Stimulated activated naive CD4-positive, alpha-beta T cell (primary cell): ENCODE measurements at places on chromosomes 3 and 15.
A peak's percentile ranks its signal among the peaks of the same experiment; 100 is the strongest.

GRCh38 chr3:35201211-35201610 lies 438.1 kb upstream of the ARPP21 start:
- no peak for DNase-seq

GRCh38 chr15:79099692-79100091 lies 9.1 kb upstream of the RASGRF1 start:
- DNase-seq = no peak

DNA sequence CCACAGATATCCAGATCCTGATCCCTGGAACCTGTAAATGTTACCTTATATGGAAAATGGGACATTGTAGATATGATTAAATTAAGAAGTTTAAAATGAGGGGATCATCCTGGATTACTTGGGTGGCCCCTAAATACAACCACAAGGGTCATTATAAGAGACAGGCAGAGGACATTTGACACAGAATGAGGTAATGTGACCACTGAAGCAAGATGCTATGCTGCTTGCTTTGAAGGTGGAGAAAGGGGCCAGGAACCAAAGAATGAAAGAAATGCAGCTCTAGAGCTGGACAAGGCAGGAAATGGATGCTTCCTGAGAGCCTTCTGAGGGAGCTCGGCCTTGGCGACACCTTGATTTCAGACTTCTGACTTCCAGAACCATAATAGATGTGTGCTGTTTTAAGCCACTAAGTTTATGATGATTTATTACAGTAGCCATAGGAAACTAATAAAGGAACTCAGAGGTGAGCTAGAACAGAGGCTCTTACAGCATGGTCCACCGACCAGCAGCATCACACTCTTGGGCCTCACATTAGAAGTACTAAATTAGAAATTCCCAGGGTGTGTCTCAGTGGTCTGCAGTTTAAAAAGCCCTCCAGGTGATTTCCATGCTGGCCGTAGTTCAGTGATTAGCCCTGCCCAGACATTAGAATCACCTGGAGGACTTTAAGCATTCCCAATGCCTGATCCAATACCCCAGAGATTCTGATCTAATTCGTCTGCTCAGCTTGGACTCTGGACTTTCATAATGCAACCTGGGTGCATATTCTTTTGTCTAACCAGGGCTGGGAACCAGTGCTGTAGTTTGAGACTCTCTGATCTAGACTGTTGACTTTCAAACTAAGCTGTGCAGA lies 7.5 kb downstream of the COLQ start:
- DNase-seq = no peak

DNA sequence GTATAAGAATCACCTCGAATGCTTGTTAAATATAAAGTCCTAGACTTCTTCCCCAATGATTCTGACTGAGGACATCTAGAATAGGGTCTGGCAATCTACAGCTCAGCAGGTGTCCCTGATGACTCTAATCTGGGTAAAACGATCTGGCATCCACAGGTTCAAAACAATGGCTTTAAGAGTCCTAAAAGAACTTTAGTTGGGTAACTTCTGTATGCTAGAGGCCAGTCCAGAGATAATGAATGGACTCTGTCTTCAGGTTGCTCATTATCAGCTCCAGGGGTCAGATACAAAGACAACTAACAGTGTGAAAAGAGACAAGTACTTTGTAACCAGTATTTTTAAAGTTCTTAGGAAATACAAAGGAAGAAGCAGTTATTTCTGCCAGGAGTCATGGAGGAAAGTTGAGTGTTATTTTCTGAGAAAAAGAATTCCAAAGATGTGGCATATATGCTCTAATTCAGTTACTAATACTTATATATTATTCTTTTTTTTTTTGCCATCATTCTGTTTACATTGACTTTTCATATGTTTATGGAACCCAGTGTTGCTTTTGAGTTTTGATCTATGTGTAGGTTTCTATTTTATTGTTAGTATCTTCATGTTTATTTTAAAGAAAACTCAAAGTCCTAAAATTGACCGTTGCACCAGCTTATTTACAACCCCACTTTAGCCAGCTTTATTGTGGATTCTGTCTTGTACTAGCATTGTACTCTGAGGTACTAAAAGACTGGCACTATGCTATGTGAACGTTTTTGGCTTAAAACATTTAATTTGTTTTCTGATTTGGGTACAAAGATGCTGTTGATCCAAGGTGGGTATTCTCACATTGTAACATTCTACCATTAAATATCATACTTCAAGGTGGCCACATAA lies 3.1 kb upstream of the GPR15 start:
- no peak for DNase-seq

- no peak for DNase-seq
Measured at GRCh38 chr3:113040231-113040630, 49.4 kb downstream of the GTPBP8 start.

DNA sequence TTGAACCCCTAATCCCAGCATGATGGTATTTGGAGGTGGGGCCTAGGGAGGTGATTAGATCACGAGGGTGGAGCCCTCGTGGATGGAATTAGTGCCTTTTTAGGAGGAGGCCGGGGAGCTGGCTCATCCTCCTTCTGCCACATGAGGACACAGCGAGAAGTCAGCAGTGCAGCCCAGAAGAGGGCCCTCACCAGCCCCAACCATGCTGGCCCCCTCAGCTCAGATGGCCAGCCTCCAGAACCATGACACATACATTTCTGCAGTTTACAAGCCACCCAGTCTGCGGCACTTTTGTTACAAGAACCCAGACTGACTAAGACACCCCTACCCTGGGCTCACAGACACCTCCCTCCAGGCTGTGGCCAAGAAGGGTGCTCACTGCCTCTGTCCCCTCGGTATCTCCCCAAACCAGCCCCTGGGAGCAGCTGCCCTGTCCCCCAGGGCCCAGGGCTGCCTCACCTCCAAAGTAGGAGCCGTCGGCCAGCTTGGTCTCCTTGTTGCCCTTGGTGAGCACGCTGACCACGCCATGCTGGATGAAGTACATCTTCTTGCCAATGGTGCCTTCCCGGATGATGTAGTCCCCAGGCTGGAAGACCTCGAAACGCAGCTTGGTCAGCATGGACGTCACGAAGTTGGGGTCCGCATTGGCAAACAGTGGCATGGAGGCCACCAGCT lies 44.1 kb downstream of the HCN4 start:
- no peak for DNase-seq

- no peak for DNase-seq
Measured at GRCh38 chr3:149415484-149415883, 38.0 kb upstream of the TM4SF1 start.

- DNase-seq = peak; percentile 73
Measured at GRCh38 chr3:149969940-149970715, 567 bp downstream of the PFN2 start.

- DNase-seq = no peak
Measured at GRCh38 chr3:181728470-181729340, 17.0 kb downstream of the SOX2 start.

- DNase-seq = no peak
Measured at GRCh38 chr3:132995971-132996370, 42.2 kb upstream of the TMEM108 start.

- no peak for DNase-seq
Measured at GRCh38 chr3:185696039-185696438, 109.9 kb downstream of the SENP2 start.

DNA sequence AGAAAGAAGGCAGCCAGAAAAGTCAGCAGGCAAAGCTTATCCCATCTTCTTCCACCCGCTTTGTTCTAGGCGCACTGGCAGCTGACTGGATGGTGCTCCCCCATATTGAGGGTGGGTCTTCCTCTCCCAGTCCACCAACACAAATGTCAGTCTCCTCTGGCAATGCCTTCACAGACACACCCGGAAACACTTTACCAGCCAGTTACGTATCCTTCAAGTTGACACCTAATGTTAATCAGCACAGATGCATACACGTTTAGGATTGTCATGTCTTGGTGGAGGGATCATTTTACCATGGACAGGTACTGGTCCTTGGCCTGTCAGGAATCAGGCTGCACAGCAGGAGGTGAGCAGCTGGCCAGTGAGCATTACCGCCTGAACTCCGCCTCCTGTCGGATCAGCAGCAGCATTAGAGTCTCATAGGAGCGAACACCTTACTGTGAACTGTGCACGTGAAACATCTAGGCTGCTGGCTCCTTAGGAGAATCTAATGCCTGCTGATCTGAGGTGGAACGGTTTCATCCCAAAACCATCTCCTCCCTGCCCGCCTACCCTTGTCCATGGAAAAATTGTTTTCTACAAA lies 59.1 kb upstream of the PYDC2 start:
- DNase-seq = no peak

DNA sequence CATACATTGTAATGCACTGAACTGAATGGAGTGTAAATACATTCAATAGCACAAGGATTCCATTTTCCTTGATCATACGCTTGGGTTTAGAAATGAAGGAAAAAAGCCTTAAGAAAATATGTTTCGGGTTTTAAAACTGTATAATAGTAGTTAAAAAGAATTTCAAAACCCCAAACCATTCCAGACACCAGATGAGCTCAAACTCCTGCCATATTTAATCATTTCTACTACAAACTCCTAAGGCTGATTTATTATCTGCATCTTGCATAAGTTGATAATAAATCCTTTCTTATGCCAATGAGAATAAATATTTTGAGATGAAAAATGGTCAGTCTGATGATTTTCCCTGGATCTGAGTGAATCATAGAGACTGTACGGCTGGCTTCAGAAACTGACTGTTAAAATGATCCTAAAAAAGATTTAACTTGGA lies 51.0 kb downstream of the NR1D2 start:
- DNase-seq = no peak

DNA sequence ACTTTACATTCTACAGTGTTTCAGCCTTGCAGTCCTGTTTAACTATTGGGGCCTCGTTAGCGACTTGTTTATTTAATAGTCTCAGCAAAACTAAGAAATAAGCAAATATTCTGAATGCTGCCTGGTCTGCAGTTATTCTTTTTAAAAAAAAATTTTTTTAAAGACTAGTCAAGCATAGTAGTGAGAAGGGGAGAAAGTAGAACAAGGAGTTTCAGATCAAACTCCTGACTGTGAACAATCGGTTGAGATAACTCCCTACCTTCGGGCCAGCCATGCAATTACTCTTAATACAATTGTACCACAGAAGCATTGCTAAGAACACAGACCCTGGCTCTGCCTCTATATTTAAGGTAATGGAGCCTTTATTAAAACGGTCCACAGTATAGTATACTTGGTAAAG lies 5.8 kb upstream of the DUT start:
- no peak for DNase-seq

DNA sequence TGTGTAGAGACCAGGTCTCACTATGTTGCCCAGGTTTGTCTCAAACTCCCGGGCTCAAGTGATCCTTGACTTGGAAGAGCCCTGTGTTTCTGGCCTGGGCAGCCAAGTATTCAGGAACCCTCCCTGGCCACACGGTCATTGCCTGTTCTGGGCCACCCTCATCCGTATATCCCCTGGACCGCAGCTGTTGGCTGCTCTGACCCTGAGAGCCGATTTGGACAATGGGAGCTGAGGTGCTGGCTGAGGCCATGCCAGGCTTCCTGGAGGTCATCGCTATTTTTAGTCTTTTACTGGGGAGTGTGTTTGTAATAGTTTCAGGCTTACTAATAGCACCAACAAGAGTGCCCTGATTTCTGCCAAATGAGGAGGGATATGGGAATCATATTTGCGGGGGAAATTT lies 60.7 kb downstream of the ADAMTS7 start:
- DNase-seq = no peak

GRCh38 chr3:193744048-193744821 lies 151.2 kb downstream of the OPA1 start:
- no peak for DNase-seq

GRCh38 chr3:104596054-104596453 lies 770.7 kb upstream of the ALCAM start:
- DNase-seq = no peak

- no peak for DNase-seq
Measured at GRCh38 chr3:123618768-123619484, 34.1 kb upstream of the HACD2 start.

DNA sequence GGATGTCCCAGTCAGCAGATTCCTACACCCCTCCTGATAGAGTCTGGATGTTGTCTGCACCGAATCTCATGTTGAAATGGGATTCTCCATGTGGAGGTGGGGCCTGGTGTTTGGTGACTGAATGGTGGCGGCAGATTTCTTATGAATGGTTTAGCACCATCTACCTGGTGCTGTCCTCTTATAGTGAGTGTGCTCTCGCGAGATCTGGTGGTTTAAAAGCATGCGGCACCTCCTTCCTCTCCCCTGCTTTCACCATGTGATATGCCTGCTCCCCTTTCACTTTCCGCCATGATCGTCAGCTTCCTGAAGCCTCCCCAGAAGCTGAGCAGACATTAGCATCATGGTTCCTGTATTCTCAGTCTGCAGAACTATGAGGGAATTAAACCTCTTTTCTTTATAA lies 135.2 kb upstream of the SLC6A11 start:
- DNase-seq = no peak

- no peak for DNase-seq
Measured at GRCh38 chr15:99167640-99168039, 62.8 kb downstream of the SYNM start.

DNA sequence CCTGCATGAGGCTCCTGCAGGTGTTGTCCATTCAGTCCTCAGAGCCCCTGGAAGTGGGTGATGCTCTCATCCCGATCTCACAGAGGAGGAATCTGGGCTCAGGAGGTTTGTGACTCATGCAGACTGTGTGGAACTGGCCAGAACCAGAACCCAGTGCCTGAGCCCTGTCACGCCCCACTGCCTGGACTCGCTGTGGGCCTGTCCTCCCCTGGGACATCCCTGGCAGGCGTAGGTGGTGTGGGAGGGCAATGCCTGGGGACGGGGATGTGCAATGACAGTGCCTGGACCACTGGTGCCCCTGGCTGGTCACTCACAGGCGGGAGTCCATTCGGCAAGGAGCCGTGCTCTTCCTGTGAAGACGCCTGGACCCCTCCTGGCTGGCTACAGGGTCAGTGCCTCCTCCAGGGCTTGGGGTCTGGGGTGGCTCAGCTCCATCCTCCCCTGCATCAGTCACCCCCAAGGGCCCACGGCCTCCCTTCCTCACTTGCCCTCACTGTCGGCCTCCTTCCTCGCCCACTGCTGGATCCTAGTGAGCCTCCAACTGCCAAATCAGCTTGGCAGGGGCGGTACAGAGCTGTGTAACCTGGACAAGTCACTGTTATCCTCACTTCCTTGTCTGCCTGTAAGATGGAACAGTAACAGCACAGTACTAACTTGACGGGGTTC lies 14.9 kb downstream of the PSTPIP1 start:
- no peak for DNase-seq

GRCh38 chr3:42590989-42591756 lies 513 bp downstream of the SS18L2 start:
- DNase-seq = no peak

DNA sequence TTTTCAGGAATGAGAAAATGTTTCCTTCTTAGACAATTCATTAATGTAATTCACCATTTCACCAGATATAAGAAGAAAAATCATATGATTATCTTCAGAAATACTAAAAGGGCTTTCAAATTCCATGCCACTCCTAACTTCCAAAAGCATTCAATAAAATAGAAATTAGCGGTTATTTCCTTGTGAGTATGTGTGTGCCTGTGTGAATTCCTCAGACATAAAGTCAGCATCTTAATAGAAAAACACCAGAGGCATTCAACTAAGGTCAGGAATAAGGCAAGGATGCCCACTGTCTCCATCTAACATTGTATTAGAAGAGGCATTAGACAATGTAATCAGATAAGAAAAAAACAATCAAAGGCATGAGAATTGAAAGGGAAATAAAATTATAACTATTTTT lies 88.4 kb downstream of the PLCH1 start:
- DNase-seq = no peak
